ENCODE measurements at places on chromosomes 5 and 9.

DNA sequence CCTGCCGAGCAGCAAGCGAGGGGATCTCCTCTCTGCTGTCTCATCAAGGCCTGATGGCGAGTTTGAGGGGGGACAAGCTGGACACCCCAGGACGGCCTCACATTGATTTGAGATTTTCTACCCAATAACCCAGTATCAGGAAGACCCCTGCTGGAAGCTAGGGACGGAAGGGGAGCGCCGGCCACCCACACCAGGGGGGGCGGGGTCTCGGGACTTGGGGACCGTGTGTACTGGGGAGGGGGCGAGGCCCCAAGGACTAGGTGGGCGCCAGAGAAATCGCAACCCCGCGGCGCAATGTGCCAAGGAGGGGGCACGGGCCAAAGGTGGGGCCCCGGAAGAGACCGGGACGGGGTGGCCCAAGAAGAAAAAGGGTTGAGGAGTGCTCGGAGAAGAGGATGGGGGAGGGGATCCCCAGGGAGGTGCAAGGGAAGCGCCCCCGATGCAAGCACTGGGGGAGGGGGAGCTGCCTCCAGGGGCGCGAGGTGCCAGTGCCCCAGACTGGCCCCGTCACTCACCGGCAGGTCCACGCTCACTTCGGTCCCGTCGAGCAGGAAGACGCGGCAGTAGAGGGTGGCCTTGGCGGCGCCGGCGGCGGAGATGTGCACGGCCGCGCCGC, 1.1 kb downstream of the EPB41L4B start:
- no peak for DNase-seq

- no peak for DNase-seq
Measured at GRCh38 chr5:103829585-103829984, 267.0 kb upstream of the NUDT12 start.

GRCh38 chr5:68683632-68684036, 410.2 kb upstream of the SLC30A5 start:
- DNase-seq: peak; percentile 97

GRCh38 chr5:137462265-137462590, 36.9 kb downstream of the SPOCK1 start:
- no peak for DNase-seq

DNA sequence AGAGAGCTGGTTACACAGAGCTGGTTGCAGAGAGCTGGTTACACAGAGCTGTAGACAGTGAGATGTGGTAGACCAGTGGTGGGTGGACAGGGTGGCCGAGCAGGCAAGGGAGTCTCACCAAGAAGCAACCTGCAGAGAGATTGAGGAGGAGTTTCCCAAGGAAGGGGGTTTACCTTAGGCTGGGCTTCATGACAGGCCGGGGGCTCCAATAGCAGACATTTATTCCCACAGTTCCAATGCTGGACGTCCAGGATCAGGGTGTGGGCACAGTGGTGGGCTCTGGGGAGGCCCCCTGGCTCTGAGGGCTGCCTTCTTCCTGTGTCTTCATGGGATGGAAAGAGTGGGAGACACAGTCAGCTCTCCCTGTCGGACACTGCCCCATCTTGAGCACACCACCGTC, 386.9 kb upstream of the IRX4 start:
- DNase-seq: no peak

DNA sequence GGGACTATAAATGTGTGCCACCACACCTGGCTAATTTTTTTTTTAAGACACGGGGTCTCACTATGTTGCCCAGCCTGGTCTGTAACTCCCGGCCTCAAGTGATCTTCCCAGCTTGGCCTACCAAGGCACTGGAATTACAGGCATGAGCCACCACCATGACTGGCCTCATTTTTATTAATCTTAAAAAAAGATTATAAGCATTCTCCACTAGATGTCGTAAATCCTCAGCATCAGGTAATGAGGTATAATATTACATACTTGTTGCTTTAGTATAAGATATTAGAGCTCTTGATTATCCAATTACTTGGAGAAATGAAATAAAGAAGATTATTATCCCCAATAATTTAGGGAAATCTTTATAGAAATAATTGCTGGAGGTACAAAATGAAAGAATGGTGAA, 78.2 kb upstream of the HTR1A start:
- no peak for DNase-seq

All from fibroblast of mammary gland (primary cell).